Activated CD4-positive, alpha-beta T cell treated with anti-CD3 and anti-CD28 coated beads, Interleukin-2, amount 50 U/mL, for 1 hour (primary cell): ENCODE measurements at places on chromosomes 4 and X.

GRCh38 chr4:144179152-144179739, 38.7 kb upstream of the GYPA start:
- no peak for DNase-seq

GRCh38 chr4:20761382-20761781, 61.1 kb downstream of the PACRGL start:
- no peak for DNase-seq

DNA sequence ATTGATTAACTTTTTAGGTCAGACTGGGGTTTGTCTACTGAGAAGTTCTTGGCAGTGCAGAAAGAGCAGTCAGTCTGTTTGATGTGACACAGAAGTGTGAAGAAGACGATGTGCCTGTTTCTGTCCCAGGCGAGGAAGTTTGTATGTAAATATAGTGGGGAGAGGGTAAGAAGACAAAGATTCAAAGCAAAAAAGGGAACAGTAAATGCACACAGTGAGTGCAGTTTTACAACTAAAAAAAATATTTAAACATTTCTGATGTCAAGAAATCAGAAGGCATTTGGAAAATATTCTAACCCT, 264.9 kb downstream of the RAPGEF2 start:
- DNase-seq = no peak

DNA sequence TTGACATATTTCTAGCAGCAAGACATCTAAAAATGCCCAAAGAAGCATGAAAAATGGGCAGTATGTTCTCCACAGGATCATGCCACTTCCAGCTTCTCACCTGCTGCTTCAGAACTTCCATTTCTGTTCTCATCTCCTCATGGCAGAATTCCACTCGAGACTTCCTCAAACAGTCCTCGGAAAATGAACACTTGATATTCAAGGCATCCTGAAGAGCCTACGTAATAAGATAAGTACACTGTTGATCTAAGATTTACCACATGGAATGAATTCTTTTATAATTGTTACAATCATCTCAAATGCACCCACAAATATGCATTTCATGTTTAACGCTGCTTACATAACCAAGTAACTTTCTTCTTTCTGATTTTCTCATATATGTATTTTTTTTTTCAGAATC, 14.1 kb downstream of the TNIP3 start:
- DNase-seq = no peak

DNA sequence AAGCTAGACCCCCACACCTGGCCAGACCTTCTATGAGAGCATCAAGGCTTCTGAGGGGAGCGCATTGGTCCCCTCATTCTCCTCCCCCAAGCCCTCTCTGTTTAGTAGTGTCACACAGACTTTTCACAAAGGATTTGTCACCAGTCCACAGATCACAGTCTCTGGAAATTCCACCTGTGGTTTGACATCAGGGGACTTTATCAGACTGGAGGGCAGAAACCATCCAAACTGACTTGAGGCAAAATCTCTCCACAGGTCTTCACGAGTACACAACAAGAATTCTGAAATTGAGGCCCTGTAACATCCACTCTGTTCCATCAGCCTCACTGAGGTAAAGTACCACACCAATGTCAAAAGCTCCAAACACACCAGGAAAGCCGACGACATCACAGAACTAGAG, 112.5 kb downstream of the SH3KBP1 start:
- DNase-seq = no peak

GRCh38 chrX:46727441-46727840, 31.5 kb downstream of the SLC9A7 start:
- DNase-seq = no peak

- no peak for DNase-seq
Measured at GRCh38 chr4:138796761-138797160, 218.8 kb upstream of the NOCT start.

GRCh38 chrX:5474282-5474681, 754.4 kb downstream of the NLGN4X start:
- no peak for DNase-seq

DNA sequence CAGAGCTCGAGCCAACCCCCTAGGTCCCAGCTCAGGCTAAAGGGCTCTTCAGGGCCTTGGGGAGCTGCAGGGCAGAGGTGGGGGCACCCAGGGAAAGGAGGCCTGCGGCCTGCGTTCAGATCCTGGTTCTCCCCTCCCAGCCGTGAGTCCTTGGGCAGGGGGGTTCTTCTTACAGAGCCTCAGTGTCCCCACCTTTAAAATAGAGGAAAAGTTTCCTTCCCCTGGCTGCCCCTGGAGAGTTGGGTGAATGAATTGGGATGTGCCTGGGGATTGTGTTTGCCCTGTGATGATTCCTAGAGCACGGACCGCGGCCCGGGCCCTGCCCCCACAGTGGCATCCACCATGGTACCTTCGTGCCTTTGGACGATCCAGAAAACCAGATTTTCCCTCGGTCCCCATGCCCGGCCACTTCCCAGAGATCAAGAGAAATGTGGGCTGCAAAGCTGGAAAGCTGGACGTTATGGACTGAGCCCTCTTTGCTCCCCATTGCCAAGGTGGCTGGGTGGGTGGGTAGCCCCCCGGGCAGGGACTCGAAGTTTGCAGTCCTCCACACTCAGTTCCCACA, 11.4 kb downstream of the HTRA3 start:
- no peak for DNase-seq

DNA sequence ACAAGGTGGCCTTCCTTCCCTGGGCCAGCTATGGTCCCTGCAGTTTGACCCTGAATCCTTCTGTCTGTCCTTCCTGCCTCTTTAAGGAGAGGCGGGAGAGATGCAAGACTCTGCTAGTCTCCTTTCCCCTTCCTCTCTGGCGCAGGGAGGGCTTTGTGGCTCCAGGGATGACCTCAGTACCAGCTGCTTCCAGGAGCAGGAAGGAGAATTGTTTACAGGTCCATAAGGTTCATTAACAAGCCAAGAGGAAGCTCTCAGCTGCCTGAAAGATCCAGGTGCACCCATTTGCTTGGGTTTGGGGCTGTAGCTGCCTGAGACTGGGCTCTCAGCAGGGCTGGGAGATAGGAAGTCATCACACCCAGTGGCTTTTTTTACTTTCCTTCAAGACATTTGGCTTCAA, 4.0 kb upstream of the FATE1 start:
- DNase-seq = no peak

DNA sequence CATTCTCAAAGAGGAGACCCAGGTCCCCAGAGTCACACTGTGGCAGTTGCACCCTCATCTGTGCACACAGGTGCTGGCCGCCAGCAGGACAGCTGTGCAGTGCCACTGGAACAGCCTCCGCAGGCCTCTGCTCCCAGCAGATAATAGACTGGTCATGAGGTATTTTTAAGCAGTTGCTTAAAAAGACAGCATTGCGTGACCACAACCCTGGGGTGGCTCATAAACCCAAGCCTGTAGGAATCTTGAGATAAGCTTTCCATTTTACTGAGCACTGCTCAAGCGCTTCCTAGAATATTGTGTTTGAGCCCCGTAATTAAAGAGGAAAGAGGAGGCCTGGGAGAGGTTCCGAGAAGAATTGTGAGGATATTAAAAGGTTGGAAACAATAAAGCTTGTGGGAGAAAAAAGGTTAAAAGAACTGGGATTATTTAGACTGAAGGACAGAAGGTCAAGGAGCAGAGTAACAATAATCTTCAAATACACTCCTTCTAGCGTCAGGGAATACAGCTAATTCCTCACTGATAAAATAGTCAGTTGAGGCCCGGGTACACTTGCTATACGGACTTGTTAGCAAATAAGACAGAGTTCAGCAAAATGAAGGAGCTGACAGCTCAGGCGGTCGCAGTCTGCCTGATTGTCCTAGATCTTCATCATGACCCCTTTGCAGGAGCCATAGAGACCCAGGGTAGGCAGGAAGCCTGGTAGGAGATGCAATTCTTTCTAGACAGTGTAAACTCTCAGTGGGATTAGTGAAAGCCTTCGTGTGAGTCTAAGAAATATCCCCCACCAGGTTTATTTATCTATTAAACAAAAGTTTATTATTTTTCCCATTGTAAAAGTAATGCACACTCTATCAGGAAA, 86.2 kb upstream of the KIT start:
- no peak for DNase-seq

GRCh38 chr4:73067971-73068394, 1.5 kb downstream of the COX18 start:
- DNase-seq = no peak

GRCh38 chr4:13944095-13944511, 316.6 kb upstream of the BOD1L1 start:
- DNase-seq = no peak

- no peak for DNase-seq
Measured at GRCh38 chr4:8401665-8402064, 38.9 kb downstream of the ACOX3 start.

GRCh38 chrX:13009844-13010243, 34.6 kb downstream of the FAM9C start:
- no peak for DNase-seq

DNA sequence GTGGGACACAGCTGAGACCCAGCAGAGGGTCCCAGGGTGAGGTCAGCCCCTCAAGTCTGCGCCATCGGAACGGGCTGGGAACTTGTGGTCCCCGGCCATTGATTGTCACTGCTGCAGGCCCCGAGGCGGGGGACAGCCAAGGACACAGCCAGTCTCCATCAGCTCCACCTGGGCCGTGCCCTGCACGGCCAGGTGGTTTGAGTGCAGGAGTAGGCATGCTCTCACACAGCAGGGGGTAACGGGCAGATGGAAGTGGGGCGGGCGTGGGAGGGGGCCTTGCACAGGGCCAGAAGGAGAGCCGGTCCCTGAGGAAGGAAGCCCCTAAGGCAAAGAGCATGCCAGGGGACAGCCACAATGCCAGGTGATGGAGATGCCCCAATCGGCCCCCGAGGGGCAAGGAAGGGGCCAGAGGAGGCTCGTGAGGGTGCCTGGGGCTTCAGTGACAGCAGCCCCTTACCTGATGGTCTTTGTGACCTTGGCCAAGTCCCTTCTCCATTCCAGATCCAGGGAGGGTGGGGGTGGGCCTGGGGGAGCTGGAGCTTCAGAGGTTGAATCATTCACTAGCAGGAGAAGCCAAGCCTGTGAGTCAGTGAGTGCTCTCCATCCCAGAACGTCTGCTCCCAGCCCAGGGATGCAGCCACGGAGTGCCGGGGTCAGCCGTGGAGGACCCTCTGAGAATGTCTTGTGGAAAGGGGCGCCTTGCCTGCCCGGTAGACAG, 2.3 kb downstream of the ATP2B3 start:
- DNase-seq = no peak

DNA sequence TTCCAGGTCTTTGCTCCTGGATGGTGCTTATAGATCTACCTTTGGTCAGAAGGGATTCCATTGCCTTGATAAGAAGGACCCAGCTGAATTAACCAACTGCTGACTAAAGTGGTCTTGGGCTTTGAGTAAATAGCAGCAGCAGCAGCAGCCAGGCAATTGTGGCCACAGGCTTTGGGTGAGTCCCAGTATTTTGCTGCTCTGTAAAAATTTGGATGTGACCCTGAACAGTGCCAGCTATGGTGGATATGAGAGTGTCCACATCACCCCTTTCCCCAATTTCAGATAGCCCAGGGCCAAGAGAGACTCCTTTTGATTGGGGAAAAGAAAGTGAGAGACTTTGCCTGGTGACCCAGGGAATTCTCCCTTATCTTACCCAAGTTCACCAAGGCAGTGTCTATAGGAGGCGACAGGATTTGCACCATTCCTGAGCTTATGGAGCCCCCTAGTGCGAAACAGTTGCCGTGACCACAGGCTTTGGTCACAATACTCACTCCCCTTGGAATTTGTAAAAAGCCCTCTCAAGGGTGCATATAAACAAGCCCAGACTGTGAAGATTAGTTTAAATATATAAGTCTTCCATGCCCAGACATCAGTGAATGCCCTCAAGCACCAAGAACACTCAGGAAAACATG, 518.0 kb downstream of the TMA16 start:
- DNase-seq = peak; percentile 11

- no peak for DNase-seq
Measured at GRCh38 chr4:152960082-152960481, 24.0 kb downstream of the FHDC1 start.

GRCh38 chr4:71239365-71239764, 99.5 kb upstream of the SLC4A4 start:
- no peak for DNase-seq

DNA sequence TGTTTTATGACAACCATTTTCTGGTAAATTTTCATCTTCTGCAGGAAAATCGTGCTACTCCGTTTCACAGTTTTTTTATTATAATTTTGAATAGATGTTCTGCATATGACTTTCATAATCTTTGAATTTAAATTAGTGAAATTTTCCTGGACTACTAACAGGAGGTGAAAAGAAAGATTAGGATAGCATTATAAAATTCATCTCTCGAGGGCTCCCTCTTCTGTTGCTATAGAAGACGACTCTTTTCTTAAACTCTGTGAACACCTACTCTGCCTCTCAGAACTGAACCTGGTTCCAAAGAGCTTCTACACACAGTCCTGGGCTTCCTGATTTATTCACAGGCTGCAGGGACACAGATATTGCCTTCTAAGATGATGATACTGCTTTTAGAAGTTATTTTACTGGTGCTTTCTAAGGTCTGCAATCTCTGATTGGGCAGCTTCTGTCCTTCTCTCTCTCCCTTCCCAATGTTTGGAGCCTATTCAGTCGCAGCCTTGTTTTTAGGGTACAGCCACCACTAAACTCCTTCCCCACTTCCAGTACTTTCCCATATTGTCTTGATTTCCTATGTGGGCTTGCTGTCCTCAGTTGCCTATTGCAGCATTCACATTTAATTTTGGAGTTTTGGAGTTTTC, 10.1 kb upstream of the SAP30 start:
- DNase-seq = no peak

DNA sequence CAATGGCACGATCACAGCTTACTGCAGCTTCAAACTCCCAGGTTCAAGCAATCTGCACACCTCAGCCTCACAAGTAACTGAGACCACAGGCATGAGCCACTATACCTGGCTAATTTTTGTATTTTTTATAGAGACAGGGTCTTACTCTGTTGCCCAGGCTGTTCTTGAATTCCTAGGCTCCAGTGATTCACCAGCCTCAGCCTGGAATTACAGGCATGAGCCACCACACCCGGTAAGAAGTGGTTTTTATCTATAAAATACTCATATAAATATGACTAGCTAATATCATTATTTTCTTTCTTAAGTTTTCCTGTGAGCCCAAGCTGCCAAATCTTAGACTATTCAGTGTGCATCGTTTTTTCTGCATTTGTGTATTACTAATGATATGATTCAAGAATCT, 4.4 kb downstream of the SCFD2 start:
- no peak for DNase-seq

- no peak for DNase-seq
Measured at GRCh38 chrX:27591938-27592337, 1.8 kb downstream of the DCAF8L2 start.

GRCh38 chrX:104108955-104109354, 3.4 kb upstream of the ZCCHC18 start:
- DNase-seq = no peak

DNA sequence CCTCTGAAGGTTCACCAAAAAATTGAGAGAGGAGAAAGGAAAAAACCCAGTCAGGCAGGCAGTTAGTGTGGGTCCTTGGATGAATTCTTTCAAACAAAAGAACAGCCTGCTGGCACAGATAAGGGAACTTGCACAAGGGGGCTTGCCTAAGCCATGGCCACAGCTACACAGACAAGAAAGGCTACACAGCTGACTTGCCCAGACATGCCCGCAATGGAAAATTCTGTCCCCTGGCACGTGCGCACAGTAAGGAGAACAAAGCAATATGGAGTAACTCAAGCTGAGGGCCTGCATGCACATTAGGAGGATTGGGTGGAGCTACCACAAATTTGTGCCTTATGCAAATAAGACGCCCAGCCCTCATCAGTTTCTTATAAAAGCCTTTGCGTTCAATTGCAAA, 512.5 kb upstream of the HTR2C start:
- DNase-seq = no peak

- no peak for DNase-seq
Measured at GRCh38 chr4:141713185-141713584, 76.8 kb downstream of the IL15 start.
